ENCODE measurements at places on chromosomes 7 and 10.

DNA sequence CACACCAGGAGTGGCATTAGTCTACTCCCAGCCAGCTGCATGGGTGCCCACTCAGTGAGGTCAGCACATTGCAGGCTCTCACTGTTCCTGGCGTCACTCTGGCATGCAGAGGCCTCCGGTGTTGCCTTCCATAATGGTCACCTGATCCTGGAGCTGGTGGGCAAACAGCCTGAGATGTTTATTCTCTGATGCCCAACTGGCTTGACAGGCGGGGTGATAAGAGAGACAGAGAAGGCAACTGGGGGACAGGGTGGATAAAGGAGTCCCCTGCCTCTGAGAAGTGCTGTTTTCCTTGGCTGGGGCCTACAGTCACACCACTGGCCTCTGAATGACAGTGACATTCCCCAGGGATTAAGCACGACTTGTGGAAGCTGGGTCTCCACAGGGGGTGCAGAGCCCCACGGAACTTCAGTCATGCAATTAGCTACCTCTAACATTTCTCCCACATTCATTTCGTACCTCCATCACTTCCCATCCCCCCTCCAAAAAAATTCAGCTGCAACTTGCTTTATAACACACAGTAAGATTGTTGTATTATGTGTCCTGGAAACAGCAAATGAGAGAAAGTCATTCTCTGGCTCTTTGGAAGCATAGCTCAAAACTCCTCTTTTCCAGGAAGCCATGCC is 7.1 kb upstream of the RBM20 start:
- DNase-seq, result no peak

DNA sequence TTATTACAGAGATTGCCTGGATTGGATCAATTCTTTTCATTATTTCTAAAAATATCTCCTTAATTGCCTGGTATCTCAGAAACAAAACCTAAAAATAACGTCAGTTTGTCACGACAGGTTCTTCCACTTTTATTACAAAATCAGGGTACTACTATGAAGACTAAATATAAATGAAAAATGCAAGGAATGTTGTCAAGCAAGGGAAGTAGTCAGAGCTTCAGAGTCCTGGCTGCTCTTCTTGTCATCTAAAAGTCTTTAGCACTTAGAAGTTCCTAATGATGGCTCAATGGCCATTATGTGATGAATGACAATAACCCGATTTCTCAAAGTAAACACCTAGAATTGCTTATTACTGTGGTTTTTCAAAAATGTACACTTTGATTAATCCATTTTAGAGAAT is 192.2 kb downstream of the SEMA3A start:
- DNase-seq, result no peak

DNA sequence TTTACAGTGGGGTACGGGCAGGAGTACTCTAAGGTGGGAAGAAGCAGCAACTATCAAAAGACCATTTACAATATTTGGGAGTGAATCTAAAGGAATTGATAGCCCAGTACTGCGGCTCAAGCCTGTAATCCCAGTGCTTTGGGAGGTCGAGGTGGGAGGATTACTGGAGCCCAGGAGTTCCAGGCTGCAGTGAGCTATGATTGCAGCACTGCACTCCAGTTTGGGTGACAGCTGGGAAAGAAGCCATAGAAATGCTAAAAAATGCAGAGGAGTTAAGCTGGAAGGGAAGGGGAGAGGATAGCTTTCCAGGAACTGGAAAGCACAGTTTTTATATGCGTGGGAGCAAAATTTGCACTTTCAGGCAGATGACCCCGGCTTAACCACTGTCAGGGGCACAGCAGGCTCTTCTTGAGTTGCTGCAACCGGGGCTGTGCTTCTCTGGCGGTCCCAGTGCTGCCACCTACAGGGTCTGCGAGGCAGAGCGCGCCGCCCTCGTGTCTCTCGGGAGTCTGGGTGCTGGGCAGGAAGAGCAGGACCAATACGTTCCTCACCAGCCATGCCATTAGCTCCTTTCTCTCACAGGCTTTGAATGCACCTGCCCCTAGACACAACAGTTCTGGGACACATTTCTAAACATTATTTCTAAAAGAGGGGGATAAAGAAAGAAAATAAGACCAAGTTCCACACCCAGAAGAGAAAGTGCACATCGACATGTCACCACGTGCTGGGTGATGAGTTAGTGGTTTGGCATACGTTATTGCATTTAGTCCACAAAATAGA is 10.1 kb upstream of the BMPER start:
- peak; percentile 90 for DNase-seq

DNA sequence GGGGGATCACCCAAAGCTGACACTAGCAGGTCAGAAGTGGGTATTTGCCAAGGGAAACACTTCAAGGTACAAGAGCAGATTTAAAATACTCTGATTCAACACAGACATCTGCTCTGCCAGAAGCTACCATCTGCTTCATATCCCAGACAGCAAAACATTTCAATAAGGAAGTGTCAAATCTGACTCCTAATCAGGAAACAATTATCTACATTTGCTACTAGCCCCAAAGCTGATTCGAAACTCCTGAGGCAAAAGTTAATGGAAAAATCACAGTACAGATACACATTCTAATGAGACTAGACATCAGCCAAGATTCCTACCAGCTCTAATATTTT is 48.9 kb downstream of the PARD3 start:
- DNase-seq, result no peak

- no peak for DNase-seq
These were observed 89.6 kb downstream of the GALNT17 start for GRCh38 chr7:71221549-71221948.

GRCh38 chr10:88193018-88193417 is 329.6 kb downstream of the PTEN start:
- DNase-seq, result no peak

DNA sequence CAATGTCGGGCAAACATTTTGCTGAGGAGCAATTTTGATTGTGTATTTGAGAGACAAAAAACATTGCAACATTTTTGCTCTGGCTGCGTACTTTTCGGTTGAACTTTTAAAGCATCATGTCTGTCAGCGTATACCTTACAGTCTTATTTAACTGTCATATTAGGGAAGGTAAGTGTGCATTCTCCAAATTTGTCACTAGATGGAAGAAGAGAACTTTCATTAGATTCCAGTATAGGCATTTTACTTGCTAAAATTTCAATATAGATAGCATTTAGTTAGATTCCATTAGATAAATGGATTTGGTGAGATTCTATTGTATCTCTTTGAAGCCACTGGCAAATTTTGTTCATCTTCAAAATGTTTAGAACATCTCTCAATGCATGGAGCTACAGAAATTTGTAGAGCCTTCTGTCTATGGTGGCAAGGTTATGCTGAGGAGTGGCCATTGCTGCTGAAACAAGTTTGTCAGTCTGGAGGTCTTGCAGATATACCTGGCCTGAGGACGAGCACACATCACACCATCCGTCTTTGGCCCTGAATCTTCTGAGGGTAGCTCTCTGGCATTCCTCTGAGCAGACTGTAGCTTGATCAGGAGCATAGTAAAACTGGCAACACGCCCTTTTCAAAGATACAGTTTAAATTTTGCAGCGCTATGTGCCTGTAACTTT is 437.5 kb upstream of the MBL2 start:
- DNase-seq, result no peak

DNA sequence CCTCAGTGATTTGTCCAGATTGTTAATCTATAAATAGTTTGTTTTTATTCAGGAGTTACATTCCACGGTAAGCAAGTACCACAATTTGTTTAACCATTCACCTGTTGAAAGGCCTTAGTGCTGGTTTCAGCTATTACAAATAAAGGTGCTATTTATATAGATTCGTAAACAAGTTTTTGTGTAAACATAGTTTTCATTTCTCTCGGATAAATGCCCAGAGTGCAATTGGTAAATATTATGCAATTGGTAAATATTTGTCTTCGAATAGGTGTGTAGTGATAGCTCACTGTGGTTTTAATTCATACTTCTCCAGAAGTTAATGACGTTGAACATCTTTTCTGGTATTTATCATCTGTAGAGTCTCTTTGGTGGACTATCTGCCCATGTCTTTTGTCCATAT is 76.4 kb upstream of the RSU1 start:
- no peak for DNase-seq

DNA sequence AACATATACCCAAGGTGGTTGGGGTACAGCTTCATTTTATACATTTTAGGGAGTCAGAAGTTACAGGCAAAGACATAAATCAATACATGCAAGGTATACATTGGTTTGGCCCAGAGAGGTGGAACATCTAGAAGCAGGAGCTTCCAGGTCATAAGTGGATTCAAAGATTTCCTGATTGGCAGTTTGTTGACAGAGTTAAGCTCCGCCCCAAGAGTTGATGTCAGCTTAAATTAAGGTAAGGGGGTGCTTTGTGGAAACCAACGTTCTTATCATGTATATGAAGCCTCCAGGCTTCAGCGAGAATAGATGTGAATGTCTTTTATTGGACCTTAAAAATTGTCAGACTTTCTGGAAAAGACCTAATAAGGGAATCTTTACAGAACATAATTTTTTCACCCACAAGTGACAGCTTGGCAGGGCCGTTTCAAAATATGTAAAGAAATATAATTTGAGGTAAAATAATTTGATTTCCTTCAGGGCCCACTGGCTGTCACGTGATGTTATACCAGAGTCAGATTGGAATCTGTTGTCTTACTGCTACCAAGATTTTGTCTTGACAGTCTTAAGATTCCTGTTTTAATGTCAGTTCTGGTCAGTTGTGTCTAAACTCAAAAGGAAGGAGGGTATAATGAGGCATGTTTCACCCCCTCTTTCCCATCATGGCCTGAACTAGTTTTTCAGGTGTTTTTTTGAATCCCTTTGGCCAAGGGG is 6.3 kb upstream of the PANK1 start:
- DNase-seq, result no peak

DNA sequence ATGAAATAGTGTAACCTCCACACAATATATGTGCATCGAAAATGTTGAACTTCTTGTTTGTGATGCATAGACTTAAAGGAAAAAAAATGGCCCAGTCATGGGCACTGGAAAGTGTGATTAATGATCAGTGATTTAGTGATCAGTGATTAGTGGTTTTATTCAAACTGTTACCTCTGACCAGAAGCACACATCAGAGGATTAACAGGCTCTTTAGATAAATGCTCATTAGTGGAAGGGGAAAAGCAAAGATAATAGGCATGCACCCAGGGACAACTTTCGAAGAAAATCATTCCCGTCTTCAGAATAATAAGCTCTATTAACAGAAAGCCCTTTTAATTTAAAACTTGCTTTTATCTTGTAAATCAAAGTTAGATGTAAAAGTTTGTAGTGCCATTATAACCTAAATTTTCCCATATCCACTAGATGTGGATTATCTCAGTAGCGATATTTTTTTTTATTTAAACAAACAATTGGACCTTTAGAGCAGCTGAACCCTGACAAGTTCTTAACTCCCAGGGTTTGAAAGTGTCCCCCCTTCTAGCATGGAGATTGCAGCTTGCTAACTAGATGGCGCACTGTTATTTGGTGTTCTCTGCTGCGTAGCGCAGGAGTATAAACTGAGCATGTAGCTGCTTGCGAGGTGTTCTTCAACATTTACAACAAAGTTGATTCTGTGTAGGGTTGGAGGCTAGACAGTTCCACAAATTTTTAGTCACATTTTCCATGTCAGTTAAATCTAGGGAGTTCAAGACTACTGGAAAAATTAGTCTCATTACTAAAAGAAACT is at the start of gene CREB5:
TSS of gene CREB5 (plus strand) at position 643 of the 787 bp plus-strand sequence. CDS start 397 bp downstream, outside the sequence.
- no peak for DNase-seq

DNA sequence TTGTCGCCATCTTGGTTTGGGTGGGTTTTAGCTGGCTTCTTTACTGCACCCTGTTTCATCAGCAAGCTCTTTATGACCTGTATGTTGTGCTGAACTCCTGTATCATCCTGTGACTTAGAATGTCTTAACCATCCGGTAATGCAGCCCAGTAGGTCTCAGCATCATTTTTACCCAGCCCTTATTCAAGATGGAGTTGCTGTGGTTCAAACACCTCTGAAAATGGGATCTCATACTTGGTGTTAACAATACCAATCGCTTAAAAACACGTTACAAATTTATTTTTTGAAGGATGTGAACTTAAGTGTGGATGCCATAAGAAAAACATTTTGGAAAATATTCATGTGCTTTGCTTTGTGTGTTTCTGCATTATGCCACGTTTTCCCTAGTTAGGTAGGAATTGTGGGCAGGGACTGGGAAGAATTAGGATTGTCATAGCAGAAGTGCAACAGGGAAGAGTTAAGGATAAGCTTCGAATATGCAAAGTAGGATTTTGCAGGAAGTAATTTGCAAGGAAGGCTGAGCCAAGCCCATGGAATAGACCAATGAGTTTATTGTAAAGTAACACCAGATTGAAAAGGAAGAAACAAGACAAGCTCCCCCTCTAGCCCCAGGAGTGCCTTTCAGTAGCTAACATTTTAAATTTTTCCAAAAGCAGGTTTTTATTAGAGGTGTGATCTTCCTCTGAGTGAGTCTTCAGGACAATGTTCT is 56.4 kb downstream of the PRR15 start:
- DNase-seq, result no peak

DNA sequence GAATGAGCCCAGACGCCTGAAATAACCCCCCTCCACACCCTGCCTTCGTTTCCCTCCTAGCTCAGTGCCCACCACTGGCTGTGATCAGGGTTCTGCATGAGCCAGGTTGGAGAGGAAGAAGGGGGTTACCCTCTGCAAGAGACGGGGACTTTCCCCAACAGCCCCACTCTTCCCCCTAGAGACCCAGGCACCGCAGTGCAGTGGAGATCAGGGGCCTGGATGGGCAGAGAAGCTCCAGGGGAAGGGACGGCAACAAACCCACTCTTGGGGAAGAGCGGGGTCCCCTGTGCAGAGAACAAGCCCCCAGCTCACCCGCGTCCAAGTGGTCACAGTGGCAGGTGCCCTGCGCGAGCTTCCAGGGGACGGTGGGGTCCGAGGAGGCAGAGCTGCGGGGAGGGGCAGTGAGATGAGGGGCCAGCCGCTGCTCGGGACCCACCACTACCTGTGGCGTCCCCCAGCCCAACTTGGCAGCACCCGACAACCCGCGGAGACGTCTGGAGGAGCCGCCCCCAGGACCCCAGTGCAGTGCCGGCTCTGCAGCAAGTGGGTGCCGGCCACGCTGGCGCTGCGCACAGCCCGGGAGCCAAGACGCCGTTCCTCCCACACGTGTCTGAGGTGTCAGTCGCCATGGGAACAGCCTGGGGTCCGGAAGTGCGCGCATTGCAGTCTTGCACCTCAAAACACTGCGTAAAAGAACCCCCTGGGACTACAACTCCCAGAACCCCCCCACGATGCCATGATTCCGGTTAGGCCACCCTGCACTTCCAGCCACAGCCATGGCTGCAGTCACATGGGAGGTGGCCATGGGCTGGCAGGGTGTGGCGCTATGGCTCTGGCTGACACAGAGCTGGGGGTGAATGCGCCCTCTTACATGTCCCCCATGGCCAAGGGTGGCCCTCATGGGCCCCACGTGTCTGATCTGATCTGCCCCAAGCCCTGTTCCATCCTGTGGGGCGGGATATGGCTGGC is 45.8 kb upstream of the WIPI2 start:
- DNase-seq, result peak; percentile 65

All from osteoblast (primary cell).